ENCODE measurements at places on chromosomes 12 and 14.

- peak; percentile 41 for DNase-seq
These were observed 31.3 kb upstream of the SMUG1 start for GRCh38 chr12:54220092-54220557.

- DNase-seq, result no peak
These were observed 12.2 kb downstream of the TRMT5 start for GRCh38 chr14:60968671-60969070.

- DNase-seq, result no peak
These were observed 133.5 kb upstream of the KRAS start for GRCh38 chr12:25384038-25384892.

- DNase-seq, result peak; percentile 28
These were observed 10.6 kb downstream of the DDX54 start for GRCh38 chr12:113174461-113175384.

DNA sequence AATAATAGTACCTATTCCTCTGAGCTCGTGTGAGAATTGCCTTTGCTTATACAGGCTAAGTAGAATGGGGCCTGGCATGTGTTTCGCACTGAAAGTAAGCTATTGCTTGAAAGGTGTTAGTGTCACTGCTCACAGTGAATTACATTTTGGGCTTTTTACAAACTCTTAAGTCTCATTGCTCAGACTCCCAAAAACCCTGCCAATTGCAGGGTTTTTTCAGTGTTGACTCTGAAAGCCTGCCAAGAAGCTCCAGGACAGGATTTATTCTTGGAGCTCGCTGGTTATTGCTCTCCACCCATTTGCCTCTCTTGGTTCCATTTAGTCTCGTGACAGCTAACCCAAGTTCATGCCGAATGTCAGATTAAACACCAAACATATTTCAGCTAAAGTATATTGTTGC lies 39.8 kb downstream of the NOPCHAP1 start:
- DNase-seq, result no peak

- DNase-seq, result no peak
These were observed 410.5 kb downstream of the MED13L start for GRCh38 chr12:115866909-115867525.

DNA sequence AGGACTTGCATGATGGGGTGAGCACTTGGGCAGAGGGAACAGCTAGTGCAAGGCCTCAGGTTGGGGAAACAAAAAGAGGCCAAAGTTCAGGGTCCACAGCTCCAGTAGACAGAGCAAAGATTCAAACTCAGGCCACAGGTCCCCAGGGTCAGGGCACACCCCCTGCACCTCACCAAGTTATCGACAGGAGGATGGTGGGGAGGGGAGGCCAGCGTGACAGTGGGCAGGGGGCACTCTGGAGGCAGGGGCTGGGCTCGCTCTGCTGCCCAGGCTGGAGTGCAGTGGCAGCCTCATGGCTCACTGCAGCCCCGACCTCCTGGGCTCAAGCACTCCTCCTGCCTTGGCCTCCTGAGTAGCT lies 32.4 kb upstream of the ULK1 start:
- no peak for DNase-seq

- no peak for DNase-seq
These were observed 52.8 kb downstream of the CRADD start for GRCh38 chr12:93729934-93730333.

- no peak for DNase-seq
These were observed 1.7 kb downstream of the BTBD7 start for GRCh38 chr14:93331002-93331727.

DNA sequence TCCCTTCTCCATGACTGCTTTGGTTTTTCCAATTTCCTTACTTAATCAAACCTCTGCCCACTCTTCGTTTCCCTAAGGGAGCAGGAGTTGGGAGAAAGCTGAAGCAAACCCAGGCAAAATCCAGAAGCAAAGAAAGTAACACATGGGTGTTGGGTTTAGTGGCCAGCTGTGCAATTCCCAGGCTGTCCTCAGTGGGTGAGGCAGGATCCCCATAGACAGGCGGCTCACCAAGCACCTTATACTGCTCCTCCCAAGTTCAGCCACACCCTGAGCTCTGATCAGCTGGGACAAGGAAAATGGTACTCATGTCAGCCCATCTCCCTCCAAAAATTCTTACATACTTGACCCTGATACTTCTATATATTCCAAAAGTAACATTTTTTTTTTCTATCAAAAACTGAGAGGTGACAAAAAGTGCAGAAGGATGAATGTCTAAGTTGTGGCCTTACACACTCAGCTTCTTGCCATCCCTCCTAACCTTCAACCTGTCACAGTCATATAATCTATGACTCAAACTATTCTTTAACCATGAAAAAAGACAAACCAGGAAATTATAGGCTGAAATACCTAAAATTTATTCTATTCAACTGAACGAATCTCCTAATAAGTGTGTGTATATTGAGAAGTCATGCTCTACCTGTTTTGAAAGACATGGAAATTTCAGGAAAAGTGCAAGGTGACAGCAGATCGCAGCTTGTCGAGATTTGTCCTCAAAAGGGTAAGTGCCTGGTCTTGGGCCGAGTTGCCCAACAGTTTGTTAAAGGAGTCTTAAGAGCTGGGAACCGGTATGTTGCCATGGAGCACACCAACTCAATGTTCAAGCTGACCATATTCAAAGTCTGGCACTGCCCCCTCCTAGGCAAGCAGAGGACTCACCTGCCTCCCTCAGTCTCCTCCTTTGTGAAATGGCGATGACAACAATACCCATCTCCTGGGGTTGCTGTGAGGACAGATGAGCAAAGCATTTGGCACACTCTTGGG lies 17.6 kb upstream of the ZFP36L1 start:
- DNase-seq, result no peak

DNA sequence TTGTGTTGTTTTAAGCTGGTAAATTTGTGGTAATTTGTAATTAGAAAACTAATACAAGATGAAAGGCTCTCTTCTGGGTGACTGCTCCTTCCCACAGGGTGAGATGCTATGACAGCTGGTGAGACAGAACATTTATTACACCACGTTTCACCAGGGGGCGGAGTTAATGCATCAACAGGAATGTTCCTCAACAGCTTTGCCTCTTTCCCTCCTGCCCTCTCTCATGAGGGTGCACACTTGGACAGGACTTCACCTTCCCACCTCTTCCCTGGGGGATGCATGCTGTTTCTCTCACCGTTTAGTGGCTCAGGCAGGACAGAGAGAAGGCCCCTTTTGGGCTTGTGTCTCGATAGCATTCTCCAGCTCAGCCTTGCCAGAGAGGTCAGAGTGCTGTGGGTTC lies 13.4 kb upstream of the PPP1R1A start:
- DNase-seq, result no peak

GRCh38 chr12:71947645-71948105 lies 9.0 kb downstream of the TPH2 start:
- DNase-seq, result peak; percentile 89

DNA sequence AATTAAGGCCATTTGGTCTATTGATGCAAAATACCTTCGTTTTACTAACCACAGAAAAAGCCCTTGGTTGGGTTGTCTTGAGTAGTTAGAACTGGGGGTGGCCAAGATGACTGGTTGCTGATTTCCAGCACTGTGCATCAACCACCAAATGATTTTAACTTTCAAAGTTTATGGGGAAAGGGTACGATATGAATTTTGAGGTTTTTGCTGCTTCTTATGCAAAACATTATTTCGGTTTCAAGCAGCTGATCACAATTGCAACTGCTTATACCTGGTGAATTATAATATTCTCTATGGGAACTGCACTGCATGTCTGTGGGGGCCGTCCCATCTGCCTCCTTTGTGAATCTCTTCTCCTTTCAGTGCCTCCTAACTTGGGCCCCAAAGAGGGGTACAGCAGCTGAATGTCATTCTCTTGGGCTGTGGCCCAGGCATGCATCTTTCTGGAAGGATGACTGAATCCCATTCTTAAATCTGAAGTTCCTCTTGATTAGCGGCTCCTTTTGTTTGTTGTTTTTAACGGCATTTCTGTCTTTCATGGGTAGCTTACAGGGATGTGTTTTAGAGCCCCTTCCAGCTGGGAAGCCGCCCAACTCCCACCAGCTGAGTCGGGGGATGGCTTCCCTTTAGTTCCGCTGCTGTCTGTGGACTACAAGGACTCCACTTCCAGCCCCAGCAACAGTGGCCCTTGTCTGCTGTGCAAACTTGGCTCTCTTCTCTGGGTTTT lies 479.8 kb downstream of the ZFP36L1 start:
- no peak for DNase-seq

DNA sequence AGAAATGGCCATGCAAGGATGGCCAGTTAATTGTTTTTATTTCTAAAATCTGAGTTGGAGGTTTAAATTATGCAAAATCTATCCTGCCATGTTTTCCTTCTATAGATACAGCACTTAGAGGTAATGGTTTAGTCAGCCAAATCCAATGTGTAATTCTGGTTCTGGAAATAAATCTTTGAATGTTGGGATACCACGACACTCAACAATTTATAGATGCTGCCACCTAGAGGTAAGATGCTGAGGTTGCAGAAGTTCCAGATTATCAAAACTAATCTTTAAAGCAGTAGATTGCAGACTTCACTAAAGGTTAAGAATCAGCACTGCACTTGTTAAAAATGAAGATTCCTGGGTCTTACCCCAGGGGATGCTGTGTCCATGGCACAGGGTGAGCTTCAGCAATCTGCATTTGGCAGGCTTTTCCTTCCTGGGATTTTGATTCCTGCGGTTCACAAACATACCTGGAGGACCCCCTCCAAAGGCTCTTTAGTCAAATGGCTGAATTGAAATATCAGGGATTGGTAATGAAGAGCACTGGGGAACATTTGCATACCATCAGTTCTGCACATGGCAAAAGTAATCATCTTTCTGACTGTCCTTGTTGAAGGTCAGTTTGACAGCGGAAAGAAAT lies 53.4 kb upstream of the ANO4 start:
- DNase-seq, result no peak

DNA sequence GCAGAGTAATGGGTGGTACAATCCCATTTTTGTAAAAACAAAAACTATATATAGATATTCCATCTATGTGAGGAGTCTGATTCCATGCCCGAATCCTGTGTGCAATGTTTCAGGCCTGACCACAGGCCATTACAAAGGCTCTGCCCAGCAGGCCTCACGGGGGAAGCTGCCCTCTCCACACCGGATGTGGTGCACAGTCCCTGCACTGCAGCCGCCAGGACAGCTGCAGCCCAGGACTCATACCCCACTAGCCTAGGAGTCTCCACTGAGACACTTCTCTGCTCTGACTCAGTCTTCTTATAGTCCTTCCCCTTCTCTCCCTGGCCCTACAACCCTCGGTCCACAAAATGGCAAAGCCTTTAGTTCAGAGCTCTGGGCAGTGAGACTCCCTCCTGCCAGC lies 190.4 kb downstream of the PPM1H start:
- DNase-seq, result no peak

- no peak for DNase-seq
These were observed 66.1 kb downstream of the DYRK2 start for GRCh38 chr12:67714648-67715047.

GRCh38 chr12:26786491-26786864 lies 46.5 kb downstream of the ITPR2 start:
- no peak for DNase-seq
